ENCODE measurements at places on chromosomes 1 and 21.

DNA sequence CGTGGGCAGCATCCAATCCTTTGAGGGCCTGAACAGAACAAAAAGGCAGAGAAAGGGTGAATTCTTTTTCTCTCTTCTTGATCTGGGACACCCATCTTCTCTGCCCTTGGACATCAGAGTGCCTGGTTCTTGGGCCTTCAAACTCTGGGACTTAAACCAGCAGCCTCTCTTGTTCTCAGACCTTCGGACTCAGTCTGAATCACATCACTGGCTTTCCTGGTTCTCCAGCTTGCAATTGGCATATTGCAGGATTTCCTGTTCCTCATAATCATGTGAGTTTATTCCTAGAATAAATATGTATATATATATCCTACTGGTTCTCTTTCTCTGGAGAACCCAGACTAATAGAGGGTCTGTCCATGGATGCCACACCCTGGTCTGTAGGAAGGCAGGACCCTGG is 16.3 kb upstream of the TENT5C start:
- DNase-seq, result no peak

DNA sequence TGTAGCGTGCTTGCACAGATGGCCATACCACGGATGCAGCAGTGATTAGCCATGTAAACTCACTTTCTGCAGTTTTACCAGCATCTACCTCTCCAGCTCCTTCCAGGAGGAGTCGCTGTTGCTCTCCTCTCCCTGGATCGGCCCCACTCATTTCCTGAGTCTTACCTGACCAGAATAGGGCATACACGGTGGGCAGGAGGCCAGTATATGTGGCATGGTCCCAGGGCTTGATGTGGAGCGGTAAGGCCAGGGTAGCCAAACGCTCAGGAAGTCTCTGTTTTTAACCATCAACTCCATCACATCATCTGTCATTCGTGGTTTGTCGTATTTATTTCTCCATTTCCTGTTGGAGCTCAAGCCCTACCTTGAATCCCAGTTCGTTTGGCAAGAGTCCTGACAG is 163.4 kb upstream of the USP24 start:
- DNase-seq, result peak; percentile 34

DNA sequence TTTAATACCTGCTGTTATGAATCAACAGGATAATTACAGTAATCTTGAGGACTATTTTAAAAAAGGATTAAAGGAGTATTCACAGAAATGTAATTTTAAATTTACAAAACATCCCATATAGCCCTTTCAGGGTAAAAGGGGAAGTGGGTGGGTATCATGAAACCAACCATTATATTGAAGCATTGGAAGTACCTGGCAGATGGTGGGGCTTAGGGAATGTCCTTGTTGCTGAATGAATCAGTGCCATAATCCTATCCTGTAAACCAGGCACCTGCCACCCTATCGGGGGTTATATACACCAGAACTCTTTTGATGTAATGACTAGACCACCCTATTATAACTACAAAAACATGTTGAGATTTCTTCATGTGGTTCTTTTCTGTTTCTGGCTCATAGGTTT is 30.4 kb downstream of the CDC14A start:
- DNase-seq, result no peak

DNA sequence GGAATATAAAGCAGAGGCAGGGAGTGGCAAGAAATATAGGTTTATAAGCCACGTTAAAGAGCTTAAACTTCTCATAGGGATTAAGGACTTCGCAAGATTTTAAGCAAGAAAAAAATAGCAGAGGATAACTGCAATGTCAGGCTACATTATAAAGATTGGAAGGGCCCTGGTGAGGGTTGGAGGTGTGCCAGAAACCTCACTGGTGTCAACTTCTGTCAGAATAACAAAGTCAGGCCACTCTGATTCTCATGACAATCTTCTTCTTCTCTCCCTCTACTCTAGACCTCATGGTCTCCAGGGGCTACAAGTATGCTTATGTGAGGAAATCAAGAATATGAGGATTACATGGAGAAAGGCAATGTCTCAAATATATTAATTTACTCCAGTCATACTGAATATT is 32.6 kb upstream of the FMO2 start:
- no peak for DNase-seq

GRCh38 chr1:170619241-170620028 is 44.5 kb upstream of the PRRX1 start:
- no peak for DNase-seq

DNA sequence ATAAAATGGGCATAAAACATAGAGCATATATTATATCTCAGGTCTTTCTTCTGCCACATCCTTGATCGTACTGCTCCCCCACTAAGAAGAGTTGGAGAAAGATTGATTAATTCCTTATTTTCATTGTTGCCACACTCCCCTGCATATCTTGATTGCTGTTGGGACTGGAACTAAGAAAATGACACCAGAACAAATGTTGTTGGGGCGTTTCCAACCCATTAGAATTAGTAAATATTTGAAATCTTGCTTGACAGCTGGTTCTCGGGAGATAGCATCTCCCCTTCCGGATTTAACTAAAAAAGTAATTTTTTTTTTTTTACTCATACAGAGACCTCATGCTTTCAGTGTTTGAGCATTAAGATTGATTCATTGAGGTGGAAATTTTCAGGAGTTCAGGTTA is 493.0 kb upstream of the PLXNA2 start:
- DNase-seq, result no peak

- DNase-seq, result no peak
Measured at GRCh38 chr1:228346731-228347130, 59.9 kb downstream of the TRIM11 start.

- DNase-seq, result no peak
Measured at GRCh38 chr1:213719462-213719861, 268.3 kb upstream of the PROX1 start.

DNA sequence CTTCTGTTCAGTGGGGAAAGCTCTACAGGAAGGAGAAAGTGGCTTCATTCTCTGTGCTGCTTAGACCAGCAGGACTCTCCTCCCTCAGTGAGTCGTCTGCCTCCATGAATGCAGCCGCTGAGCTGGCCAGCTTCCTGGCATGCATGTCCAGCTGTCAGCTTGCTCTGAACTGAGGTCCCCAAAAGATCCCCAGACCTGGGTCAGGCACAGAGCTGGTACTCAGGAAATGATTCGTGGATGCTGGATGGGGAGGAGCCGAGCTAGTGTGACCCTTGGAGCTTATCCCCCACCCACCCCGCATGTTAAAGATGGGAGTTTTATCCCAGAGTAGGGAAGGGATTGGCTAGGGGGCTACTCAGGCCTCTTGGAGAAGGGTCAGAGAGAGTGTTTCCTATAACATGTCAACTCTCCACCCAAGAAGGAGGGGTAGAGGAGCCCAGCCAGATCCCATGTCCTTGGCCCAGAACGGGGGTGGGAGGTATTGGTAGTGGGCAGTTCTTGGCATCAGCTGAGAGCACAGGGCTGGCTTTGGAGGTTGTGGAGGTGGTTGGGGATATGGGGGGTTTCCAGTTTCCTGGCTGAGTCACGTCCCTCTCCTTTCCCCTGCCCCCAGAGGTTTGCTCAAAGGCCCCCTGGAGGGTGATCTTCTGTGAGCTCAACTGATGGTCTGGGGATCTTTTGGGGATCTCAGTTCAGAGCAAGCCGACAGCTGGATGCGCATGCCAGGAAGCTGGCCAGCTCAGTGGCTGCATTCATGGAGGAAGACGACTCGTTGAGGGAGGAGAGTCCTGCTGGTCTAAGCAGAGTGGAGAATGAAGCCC is 110.1 kb downstream of the FOXD2 start:
- no peak for DNase-seq

GRCh38 chr1:43770111-43770510 is 62.8 kb downstream of the ST3GAL3 start:
- DNase-seq, result no peak

DNA sequence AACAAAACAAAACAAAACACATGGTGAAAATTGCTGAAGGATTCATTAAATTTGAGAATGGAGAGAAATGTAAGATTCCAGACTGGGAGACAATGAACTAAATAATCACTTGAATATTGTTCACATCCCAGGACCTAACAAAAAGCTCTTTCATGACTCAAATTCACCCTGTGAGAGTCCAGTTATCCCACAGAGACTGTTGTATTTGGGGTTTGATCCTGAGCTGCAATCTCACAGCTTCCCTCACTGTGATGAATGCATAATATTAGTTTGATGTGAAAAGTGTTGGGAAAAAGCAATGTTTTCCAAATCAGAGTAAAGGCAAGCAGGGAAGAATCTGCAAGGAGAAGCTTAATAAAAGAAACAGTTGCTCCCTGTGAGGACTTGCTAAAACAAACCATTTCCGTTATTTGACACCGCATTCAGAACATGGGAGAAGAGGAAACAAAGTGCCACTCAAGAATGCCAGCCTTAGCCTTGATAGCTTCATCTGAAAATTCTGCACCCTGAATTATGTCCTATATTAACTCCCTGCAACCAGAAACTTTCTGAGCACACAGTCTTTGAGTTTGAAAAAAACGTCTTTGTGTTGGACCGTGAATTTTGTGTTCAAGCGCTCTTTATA is 208.8 kb downstream of the DAB1 start:
- no peak for DNase-seq

All from activated CD4-positive, alpha-beta T cell treated with anti-CD3 and anti-CD28 coated beads, Interleukin-2, amount 50 U/mL, for 48 hours (primary cell).